ENCODE measurements at places on chromosomes 1 and 21.

- DNase-seq, result no peak
Measured at GRCh38 chr1:35640380-35641232, 720 bp downstream of the PSMB2 start.

- no peak for DNase-seq
Measured at GRCh38 chr1:200205216-200205995, 177.9 kb downstream of the NR5A2 start.

- peak; percentile 79 for DNase-seq
Measured at GRCh38 chr1:109113590-109114341, at the start of gene ELAPOR1. ELAPOR1 (plus strand) TSS chr1:109114115; CDS start chr1:109114184, 69 bp downstream.

- peak; percentile 66 for DNase-seq
Measured at GRCh38 chr1:155977690-155978324, 540 bp downstream of the ARHGEF2 start.

DNA sequence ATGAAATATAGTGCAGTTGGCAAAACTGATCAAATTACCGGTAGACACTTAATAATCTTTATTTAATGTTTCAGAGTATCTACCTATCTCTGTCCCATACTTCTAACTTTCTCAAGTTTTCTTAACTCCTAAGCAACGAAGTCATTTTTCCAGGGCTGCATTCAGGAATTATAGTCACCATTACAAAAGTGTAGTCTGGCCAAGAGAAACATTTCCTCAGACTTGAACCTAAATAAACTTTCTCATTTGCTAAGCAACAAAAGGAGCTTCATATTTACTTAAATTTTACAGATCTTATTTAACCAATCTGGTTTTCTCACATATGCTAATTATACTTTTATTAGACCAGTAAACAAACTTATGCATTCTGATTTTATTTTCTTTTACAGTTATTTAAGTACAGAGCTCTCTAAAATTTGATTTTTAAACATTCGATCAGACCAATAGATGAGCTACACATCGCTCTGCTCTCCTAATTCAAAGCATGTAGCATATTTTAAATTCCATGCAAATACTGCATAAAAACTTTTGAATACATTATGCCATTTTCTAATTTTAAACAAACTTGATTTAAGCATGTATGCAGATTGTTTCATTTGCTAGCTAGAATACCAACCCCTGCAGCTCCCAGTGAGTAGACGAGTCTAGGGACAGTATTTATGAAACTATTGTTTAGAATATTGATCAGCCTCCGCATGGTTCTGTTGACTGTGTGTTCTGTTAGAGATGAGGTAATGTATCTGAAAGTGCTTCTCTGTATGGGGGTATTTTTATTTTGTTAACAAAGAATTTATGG lies 201.4 kb downstream of the CHRM3 start:
- no peak for DNase-seq

GRCh38 chr1:89465201-89465600 lies 59.4 kb upstream of the LRRC8B start:
- DNase-seq, result no peak

DNA sequence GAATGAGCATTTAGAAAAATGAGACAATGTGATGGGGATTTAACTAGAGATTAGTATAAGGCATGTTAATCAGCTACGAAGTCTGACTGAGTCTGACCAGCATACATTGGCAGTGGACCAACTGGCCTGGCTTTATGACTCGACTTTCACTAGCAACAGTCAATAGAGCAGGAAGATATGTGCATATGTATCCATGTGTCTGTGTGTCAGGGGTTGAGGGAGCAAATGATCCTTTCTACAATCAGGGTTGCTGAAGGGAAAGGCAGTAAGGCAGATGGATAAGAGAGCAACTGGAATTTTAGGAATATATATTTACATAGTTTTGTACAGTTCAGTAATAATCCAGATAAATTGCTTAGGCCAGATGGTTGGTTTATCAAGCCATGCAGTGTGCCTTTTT lies 645.6 kb downstream of the PLA2G4A start:
- DNase-seq, result no peak

- DNase-seq, result no peak
Measured at GRCh38 chr21:14259747-14260146, 43.8 kb downstream of the RBM11 start.

DNA sequence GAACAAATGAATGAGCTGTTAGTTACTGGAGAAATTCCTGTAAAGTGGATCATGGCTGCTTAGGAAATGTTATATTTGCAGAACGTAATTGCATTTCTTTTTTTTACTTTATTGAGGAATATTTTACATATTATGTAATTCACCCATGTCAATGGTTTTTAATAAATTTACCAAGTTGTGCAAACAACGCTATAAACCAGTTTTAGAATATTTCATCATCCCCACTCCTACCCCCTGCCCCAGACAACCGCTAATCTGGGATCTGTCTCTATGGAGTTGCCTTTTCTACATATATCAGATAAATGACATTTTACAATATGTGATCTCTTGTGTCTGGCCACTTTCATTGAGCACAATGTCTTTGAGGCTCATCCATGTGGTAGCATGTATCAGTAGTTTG lies 4.3 kb upstream of the IFFO2 start:
- DNase-seq, result no peak

Measured in WERI-Rb-1 (cell line).